ENCODE measurements at places on chromosomes 6 and 20.

DNA sequence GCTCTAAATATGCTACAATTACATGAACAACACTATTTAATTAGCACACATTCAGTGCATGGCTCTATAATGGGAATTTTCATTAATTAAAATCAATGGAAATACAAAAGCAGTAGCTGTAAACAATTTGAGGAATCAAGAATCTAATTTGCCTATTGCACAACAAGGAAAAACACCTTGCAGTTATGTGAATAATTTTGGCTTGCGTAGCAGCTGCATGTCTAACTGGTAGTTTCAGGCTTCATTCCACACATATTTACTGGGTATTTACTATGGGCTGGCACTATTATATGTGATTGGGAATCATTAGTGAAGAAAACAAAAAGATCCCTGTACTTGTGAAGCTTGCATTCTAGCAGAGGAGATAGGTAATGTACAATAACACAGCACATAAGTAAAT lies 26.4 kb downstream of the KIF6 start:
- DNase-seq = no peak

DNA sequence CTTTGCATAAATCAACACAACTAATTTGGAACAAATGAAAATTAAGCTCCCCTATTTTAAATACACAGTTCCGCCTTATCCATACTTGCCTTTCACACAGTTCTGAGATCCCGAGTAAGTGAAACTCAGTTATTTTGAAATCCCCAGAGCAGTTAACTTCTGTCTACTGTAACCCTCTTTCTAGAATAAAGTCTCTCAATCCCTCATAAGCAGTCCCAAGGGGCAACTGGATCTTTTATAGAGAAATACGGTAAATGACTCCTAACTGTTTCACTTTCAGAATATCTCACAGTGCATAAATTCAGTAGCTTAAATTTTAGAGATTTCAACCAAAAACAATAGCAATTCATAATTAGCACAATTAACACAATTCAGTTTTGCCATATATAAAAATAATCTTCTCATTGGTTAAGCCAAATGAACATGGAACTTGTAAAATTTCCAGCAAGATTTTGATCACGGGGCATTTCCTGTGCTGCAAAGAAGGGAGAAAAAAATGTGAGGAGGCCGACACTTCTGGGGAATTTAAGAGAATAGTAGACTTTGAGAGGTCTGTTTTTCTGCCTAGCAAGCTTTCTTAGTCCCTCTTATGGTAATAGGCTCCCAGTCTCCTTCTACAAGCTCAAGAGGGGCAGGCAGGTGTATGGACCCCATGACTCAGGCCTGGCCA lies 78.3 kb downstream of the KIF6 start:
- DNase-seq = no peak

- DNase-seq = no peak
These were observed 3.1 kb downstream of the STK38 start for GRCh38 chr6:36544228-36544627.

GRCh38 chr6:166655251-166655650 lies 28.2 kb upstream of the RPS6KA2 start:
- DNase-seq = no peak

GRCh38 chr6:133114973-133115372 lies 126.2 kb upstream of the EYA4 start:
- DNase-seq = no peak

DNA sequence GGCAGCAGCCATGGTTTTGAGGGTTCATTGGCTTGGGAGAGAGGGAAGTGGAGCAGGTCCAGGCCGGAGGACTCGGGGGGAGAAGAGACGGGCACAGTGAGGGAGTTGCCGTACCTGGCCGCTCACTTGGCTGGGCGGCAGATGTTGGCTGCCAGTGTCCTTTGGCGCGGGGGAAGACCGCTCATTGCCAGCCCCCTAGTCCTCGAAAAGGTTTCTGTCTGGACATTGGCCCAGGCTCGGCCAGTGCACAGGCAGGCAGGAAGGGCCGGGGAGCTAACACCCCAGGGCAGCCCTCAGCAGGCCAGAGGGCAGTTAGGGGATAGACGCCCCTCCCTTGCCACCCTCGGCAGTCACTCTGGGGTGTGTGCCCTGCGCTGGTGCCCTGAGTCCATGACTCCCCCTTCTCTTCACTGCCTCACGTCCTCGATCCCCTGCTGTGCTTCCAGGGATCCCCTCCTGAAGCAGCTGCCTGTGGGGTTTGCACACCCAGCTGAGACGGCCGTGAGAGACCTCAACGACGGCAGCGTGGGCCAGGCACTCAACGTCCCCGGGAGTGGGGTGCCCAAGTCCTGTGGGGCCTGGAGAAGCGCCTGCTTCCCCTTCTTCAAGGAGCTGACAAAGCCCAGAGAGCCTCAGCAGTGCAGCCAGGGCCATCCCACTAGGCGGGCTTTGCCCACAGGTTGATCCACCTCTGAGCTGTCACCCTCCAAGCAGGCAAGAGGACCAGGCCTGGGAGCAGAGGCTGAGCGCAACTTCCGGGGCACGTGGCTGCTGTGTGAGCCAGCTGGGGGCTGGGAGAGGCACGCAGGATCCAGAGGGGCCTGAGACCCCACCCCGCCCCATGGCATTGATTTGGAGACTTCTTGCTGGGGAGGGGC lies 20.4 kb downstream of the RBM38 start:
- no peak for DNase-seq

DNA sequence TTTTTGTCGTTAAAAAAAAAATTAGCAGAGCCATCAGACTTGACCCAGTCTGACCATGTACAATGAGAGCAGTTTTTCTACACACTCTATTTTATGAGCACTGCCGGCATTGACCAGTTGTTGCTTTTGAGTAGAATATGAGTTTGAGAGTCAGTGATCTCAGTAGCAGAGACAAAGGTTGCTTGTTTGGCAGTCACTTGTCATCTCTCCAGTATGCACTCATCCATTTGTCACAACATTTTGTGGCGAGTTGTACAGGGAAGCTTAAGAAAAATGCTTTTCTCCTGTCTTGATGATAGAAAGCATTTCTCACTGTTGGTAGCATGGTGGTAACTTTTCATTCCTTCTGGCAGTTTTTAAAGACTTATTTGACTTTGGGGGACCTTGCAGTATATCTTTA lies 159.9 kb downstream of the MMS22L start:
- no peak for DNase-seq

GRCh38 chr6:136628996-136629395 lies 78.8 kb upstream of the MAP7 start:
- no peak for DNase-seq

DNA sequence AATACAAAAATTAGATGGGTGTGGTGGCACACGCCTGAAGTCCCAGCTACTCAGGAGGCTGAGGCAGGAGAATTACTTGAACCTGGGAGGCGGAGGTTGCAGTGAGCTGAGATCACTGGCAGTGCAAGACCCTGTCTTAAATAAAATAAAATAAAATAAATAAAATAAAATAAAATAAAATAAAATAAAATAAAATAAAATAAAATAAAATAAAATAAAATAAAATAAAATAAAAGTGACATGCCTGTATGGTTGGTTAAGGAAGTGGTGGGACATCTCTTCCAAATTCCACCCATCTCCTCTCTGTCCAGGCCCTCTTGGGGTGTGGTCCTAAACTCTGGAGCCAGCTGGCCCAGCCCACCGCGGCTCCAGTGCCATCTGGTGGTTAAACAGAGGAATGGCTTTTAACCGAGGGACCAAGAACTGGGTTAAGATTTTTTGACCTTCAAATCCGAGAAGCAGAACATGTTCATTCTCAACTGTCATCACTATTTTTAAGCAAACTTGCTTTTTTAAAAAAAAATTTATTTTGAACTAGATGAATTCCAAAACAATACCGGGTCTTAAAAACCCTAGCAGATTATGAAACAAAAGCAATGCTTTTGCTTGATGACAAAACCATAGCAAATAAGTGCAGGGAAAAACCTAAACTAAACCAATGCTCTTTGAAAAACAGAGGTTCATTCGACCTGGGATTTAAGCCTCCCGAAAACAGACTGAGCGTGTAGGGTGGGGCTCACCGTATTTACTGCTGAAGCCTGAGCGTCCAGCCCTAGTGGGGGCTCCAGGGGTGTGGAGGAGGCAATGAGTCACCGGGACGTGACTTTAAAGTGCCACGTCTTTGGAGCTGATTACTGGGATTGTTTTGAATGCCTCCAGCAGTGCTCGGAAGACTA lies 68.8 kb downstream of the CDC5L start:
- DNase-seq = no peak

DNA sequence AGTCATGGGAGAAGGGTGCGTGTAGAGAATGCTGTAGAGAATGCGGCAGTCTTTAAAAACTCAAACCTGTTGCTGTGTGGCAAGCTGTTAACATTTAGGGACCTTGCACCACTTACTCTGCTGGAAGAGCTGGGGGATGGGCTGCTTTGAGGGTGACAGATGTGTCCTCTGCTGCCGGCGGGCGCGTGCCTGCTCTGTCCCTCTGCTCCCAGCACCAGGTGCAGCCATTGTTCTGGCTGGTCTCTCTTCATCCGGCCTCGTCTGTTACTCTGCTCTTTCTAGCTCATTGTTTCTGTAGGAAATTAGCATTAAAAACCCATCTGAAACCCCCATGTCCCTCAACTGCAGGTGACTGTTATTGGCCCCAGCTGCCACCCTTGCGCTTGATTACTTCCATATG lies 78.5 kb downstream of the CBFA2T2 start:
- peak; percentile 33 for DNase-seq

DNA sequence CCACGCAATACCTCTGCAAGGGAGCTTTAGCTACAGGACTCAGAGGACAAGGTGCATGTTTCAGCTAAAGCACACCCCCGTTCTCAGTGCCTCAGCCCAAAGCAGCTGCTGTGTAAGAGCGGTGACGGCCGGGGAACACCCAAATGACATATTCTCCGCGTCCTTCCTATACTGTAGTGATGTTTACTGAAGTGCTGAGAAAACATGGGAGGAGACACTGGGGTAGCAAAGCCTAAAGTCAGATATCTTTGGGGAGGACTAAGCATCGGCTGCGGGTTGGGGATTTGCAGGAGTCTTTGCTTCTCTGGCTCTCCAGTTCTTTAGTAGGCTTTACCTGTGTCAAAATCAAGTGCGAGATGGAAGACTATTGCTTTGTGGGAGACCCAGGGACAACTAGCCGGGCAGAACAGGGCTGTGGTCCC lies 1.7 kb downstream of the SLC22A23 start:
- DNase-seq = no peak

DNA sequence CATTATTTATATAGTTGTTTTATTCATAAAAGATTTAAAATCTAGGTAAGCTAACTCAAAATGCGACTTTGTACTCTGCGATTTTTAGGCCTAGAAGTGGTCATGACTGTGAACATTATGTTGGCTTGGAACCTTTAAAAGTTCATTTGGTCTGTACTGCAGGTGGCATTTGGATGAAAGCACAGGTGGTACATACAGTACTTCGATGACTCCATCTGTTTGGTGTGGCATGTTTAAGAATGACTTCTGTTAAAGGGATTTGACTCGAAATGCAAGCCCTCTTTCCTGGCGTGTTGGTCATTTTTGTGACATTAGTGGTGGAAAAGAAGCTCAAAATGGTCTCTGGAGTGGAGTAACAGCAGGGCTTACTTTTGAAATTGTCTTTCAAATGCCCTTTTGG lies 118.1 kb downstream of the UST start:
- DNase-seq = no peak

- no peak for DNase-seq
These were observed 4.1 kb downstream of the CCND3 start for GRCh38 chr6:41937472-41937860.

DNA sequence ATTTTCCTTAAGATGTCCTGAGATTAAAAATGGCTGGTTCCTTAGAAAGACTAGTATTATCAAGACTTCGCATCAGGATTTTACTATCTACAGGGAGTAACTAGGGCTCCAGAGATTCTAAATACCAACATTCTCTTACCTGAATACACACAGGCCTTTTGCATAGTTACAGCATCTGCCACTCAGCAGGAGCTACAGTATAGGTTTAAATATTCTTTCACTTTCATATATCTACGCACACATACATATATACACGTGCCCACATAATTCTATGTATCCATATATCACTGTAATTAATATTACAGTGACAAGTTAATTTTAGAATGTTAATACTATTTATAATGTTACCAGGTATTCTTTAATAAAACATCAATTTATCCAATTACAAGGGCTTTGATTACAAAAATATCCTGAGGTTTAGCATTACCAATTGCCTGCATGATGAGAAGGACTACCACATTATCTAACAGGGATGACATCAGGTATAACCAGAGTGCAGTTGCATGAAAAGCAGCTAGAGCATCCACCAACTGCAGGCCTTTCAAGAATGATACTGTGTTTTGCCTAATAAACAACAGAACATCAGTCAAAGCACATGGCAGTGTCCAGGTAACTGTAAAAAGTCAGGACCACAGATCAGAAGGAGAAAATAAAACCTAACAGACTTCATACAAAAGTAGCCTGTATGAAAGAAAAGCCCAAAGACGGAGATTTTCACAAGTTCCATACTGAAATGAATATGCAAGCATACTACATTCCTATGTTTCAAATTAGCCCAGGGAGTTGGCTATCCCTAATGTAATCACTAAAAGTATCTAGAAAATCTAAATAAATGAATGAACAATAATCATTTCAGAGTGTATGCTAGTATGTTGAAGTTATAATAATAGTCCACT lies 268.7 kb downstream of the PTPRK start:
- DNase-seq = no peak
